SJSA1 (cell line): ENCODE measurements at places on chromosomes 7 and 10.

DNA sequence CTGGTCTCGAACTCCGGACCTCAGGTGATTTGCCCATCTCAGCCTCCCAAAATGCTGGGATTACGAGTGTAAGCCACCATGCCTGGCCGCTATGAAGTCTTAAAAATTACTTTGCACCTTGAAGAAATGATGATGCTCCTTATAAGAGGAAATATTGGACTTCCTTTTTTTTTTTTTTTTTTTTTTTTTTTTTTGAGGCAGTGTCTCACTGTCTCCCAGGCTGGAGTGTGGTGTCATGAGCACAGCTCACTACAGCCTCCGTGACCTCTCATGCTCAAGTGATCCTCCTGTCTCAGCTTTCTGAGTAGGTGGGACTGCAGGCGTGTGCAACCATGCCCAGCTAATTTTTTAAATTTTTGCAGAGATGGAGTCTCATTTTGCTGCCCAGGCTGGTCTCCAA lies 65.3 kb downstream of the KMT2E start:
- no peak for DNase-seq

GRCh38 chr7:30177965-30178364 lies 43.2 kb downstream of the MTURN start:
- no peak for DNase-seq

GRCh38 chr10:11245981-11246590 lies 228.4 kb downstream of the CELF2 start:
- no peak for DNase-seq

DNA sequence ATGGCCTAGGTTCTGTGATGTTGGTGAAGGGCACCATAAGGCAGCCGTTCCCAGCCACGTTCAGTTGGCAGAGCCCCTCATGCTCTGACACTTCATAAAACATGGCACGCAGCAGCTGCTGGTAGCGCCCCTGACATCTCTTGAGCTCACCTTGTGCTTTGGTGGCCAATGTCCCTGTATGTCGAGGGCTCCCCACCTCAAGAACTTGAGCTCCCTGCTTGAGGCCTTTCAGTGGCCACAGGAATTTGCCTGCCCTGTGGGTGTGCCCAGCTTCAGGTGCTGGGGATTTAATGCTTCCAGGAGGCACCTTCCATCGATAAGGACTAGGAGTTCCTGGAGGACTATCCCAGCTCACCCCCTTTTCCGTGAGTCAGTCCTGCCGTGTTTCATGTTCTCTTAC lies 9.5 kb upstream of the ZNF32 start:
- DNase-seq = no peak
